ENCODE measurements at places on chromosomes 5 and 9.

GRCh38 chr9:114034196-114034595 is 43.9 kb downstream of the AMBP start:
- no peak for DNase-seq

- DNase-seq = no peak
These were observed 11.9 kb downstream of the TNFAIP8 start for GRCh38 chr5:119367502-119368237.

DNA sequence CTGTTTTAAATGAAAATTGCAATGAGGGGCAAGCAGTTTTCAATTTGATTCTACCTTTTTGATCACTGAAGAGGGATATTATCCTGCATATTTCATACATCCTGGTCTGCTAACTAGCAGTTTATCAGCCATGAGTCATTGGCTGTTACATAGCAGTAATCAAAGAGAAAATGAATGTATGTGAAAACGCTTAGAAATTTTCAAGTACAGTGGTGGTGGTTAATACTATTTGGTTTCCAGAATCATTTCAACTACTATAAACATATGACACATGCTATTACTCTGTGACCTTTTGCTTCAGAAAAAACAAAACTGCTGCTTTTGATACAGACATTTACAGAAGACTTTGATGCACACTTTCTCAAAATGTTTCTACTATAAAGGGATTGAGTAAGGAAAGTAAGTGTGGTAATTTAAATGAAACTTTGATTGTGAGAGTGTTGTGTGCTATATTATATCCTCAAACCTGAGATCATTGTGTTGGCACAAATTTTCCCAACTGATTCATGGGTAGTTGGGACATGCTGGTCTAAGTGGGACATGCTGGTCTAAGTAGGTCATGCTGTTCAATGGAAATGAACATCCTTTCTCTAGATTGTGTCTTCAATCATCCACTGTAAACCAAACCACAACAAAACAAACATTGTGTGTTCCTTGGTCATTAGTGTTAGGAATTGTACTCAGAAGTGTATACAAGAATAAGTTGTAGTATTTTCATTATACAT is 5.1 kb downstream of the RNF14 start:
- no peak for DNase-seq

- DNase-seq = peak; percentile 65
These were observed 149.5 kb downstream of the FANCC start for GRCh38 chr9:95167998-95168397.

DNA sequence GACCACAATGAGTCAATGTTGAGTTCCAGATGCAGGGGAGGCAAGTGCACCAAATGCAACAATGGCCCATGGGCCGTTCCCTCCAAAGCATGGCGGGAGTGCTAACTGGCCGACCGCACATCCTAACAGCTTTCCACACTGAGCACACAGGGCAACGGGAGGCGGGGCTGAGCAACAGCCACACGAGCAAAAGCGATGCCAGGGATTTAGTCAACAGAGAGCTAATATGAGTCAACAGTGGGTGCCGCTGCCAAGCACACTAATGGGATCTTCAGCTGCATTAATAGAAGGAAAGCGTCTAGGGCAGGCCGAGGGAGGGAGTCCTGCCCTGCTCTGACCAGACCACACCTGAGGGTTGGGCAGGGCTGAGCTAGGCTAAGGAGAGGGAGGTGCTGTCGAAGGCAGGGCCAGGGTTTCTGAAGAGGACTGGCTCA is 4.6 kb downstream of the EPB41L4B start:
- DNase-seq = peak; percentile 89

GRCh38 chr9:114719290-114719689 is 37.3 kb upstream of the TEX48 start:
- DNase-seq = no peak

DNA sequence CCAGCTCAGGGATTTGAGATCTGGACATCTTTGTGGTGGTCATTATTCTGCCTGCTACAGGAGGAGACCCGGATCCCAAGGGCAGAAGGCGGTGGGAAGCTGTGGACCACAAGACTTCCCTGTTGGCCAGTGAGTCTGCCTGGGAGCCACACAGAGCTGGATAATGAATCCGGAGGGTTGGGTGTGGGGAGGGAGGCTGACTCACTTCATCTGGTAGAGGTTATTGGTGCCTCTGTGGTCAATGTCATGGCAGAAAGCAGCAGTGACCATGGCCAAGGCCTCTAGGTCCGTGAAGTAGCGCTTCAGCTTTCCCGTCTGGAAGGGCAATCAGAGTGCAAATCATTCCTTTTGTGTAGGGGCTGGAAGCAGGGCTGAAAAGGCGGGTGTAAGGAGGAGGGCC is 58.5 kb downstream of the PDE6A start:
- DNase-seq = no peak

- no peak for DNase-seq
These were observed 62.8 kb downstream of the C9orf50 start for GRCh38 chr9:129558063-129558550.

DNA sequence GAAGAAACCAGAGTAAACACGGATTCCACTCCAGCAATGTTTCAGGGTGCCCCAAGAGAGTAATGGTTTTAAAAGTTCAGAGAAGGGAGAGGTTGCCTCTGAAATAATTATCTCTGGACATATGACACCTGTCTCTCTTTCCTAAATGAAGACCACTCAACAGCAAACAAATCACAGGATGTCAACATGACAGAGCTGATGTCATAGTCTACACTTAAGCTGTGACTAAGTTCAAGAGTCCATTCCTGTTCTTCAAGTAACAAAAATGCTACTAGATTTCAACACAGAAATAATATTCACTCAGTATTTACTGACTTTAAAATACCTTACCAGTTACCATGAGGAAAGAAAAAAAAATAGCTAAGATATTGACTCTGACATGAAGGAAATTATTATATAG is 44.7 kb upstream of the SLC30A5 start:
- no peak for DNase-seq

- DNase-seq = no peak
These were observed 40.7 kb downstream of the CXXC5 start for GRCh38 chr5:139688751-139689372.

DNA sequence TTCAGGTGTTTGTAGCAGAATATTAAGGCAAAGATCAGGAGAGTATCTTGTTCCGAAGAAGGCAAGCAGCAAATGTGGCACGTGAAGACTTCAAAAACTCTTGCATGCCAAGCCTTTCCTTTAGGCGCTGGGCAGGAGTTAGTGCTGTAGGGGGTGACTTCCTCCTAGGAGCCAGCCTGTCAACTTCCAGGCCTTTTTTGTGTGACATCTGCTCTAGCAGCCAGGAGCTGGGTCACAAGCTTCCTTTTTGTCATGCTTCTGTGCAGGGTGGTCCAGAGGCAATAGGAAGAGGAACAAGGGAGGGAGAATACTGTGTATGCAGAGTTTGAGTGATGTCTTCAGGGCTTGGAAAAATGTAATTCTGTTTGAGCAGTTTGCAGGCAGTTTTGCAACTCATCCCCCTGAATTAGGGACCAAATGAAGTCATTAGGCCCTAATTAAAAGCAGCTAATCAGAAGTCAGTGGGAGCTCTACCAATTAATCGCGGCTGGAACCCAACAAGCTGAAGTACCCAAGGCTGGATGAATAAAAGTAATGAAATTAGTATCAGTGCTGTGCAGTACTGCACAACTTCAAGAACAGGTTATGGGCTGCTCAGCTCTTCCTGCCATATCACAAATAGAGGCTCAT is 53.5 kb downstream of the TLR4 start:
- DNase-seq = no peak

- DNase-seq = no peak
These were observed 746.7 kb upstream of the TYRP1 start for GRCh38 chr9:11946531-11946930.

DNA sequence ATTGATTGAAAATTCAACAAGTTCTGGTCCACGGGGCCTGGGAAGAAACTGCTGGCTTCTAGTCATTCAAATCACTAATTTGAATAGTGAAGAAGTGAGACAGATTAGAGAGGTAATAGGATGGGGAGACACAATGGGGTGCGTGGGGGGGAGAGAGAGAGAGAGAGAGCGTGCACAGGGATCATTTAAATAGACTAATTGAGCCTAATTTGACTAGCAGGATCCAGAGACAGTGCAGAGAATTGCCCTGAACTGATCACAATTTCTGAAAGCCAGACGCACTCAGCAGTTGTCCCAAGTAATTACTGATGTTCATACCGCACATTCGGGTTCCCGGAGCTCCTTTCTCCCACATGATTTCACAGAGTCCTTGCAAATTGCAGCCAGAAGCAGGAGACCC is 50.3 kb upstream of the C5orf58 start:
- no peak for DNase-seq

GRCh38 chr9:37792122-37792521 is 7.3 kb upstream of the EXOSC3 start:
- DNase-seq = no peak

DNA sequence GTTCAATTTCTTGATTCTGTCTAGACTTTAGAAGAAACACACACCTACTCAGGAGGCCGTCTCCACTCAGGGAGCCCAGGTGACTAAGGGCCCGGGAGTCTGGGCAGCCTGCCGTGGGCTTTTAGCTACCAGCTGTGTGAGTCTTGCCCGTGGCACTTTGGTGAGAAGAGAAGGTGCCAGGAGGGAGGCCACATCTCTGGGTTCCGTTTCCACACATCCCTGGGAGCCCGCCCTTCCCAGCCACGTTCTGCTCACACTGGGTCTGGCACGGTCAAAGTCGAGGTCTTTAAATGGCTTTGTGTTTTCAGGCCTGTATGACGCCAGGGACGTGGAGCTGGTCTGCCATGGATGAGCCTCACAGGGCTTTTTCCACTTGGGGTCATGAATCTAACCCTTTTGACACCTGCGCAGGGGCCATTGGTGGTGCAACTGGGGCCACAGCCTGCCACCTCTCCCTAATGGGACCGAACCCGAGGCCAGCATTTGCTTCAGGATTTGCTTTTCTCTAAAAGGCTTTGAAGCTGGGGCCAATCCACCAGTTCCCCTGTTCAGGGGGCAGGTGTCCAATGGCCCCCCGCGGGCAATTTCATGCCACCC is 17.2 kb upstream of the FCN2 start:
- DNase-seq = no peak

DNA sequence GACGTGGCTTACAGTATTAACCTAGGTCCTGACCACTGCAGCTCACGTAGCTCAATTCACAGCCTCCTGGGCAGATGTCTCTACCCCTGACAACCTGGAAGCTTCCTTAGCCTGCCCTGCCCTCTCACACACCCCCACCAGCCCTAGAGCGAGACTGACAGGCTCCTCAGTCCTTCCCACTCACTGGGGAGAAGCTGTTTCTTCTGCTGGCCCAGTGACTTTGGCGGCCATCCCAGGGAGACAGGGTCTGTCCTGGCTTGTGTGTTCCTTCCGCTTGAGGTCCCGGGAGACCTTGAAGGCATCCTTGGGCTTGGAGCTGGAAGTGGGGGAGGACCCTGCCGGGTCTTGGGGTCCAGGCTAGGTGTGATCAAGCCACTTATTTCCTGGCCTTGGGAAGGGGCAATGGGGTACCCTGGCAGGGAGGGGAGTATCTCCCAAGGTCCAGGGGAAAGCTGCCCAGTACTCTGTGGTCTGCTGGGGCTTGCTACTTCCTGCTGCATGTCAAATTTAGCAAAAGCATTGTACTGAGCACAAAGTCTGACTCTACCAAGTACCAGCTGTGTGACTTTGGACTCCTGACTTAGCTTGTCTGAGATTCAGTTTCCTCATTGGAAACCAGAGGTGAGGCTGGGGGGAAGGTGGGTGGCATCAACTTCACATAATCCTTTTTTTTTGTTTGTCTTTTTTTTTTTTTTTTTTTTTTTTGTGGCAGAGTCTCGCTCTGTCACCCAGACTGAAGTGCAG is 1.9 kb downstream of the MIGA2 start:
- no peak for DNase-seq

DNA sequence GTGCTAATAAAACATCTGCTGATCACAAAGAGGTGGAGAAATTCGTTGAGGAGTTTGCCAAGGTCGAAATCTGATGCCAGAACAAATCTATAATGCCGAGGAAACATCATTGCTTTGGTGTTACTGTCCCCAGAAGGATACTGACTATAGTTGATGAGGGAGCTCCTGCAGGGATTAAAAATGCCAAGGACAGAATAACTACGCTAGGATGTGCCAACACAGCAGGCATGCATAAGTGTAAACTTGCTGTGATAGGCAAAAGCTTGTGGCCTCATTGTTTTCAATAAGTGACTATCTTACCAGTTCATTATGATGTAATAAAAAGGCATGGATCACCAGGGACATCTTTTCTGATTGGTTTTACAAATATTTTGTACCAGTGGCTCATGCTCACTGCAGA is 66.8 kb upstream of the ADCY2 start:
- no peak for DNase-seq

GRCh38 chr5:53359916-53360517 is 120.4 kb upstream of the FST start:
- DNase-seq = no peak

GRCh38 chr9:104820336-104820735 is 56.4 kb downstream of the NIPSNAP3B start:
- DNase-seq = no peak

- no peak for DNase-seq
These were observed 41.2 kb downstream of the WDR36 start for GRCh38 chr5:111133436-111133751.

- DNase-seq = no peak
These were observed 464 bp downstream of the GDF9 start for GRCh38 chr5:132865668-132866341.

DNA sequence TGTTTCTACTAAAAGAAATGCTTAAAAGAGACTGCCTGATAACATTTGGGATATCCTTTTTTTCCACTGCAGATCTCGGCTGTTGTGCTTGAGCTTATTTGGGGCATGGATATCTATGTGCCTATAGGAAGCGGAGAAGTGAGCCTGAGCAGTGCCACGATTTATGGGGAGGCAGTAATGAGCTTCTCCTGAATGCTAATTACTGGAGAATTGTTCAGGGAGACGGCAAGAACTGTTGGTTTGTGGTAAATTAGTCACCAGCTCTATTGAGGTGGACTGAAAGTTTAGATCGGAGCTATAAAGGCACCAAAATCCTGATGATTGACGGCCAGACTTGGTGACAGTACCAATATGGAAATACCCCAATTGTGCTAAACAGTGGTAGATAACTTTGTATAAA is 186.5 kb downstream of the ARHGEF28 start:
- no peak for DNase-seq

GRCh38 chr9:69325409-69326212 is 596 bp downstream of the ENTREP1 start:
- DNase-seq = no peak

- DNase-seq = no peak
These were observed 32.3 kb upstream of the WDR38 start for GRCh38 chr9:124820698-124821623.

DNA sequence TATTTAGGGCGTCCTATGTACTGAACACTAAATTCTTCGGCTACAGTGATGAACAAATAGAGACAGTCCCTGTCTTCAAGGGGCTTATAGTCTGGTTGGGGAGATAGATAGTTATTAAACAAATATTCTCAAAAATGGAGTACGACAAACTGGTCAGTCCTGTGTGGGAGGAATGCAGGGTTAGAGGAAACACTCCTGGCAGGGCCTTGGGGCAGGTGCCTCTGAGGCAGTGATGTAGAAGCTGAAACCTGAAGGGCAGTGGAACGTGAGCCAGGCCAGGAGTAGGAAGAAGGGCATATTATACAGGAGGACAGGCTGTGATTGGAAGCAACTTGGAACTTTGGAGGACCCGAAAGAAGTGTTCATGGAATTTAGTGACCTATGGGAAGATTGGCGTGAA is 133.4 kb downstream of the AOPEP start:
- DNase-seq = no peak

- no peak for DNase-seq
These were observed 3.3 kb upstream of the IRX1 start for GRCh38 chr5:3592298-3592697.

- DNase-seq = no peak
These were observed 357.5 kb downstream of the GLIS3 start for GRCh38 chr9:3942361-3942760.

- DNase-seq = no peak
These were observed 10.2 kb downstream of the TNFAIP8 start for GRCh38 chr5:119365847-119366539.
